GM19239 (cell line): ENCODE measurements at places on chromosomes 1 and 21.

- no peak for DNase-seq
Measured at GRCh38 chr1:184388319-184388889, 1.6 kb downstream of the C1orf21 start.

DNA sequence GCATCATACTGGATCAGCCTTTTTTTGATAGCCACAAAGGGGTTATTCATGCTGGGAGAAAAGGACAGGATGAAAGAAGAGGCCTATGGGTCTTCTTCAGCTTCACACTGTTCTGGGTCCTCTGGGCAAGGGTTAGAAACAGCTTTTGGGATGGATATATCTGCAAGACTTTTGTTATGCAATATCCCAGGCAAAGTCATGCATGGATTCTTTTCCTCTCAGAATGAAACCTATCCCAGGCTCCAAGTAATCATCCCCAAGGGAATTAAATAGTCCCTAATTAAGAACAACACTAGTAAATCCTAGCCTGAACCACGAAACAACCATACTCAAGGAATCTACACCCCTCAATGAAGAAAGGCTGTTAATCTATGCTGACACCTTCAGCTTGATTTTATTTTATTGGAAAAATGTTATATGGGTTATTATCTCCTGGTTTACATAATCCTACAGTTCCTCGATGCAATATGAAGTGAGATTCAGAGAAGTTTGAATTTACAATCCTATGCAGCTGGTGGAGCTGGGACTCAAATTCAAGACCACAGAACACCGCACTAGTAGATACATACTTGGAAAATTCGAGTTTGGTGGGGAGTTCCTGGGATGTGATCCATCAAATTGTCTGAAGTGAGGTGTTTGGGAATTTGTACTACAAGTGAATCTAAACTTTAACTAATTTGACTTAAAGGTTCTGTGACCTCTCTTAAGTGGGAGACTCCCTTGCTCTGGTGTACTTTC lies 338.6 kb downstream of the TBX15 start:
- no peak for DNase-seq

GRCh38 chr21:16312321-16312720 lies 582.5 kb downstream of the USP25 start:
- no peak for DNase-seq

GRCh38 chr1:24286246-24287010 lies 32.7 kb upstream of the GRHL3 start:
- no peak for DNase-seq

GRCh38 chr1:21874328-21874727 lies 62.3 kb downstream of the LDLRAD2 start:
- no peak for DNase-seq

DNA sequence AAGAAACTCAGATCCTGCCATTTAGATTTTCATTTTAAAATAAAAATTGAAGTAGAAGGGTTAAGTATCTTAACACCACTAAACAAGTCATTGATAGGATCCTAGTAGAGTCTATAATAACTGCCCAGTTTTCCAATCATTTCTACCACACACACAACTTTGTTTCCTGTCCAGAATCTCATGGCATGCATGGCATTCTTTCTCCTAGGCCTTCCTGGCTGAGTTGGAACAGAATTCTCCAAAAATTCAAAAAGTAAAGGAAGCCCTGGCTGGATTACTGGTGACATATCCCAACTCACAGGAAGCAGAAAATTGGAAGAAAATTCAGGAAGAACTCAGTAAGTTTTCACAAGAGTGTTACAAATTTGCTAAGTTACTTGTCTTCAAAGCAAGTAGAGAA lies 111.4 kb upstream of the BMP8A start:
- DNase-seq: no peak

- no peak for DNase-seq
Measured at GRCh38 chr1:12475101-12475500, 142.9 kb downstream of the DHRS3 start.
